H7 (cell line): ENCODE measurements at places on chromosomes 13 and 19. TPM values are rescaled to one million over a fixed set of nuclear protein-coding genes. Genes with fewer than 3 reads are reported as not detected.

The FPR2 gene
- not detected in 2 replicates for total RNA-seq

The PLK5 gene
- 0.14 and 0.18 TPM in 2 replicates for total RNA-seq

The TEKTIP1 gene
- total RNA-seq, result 1.6 TPM in 1 of 2 replicates, not detected in the other

The PNMA8A gene
- total RNA-seq, result 17.4 and 23.9 TPM in 2 replicates

The TEX29 gene
- total RNA-seq, result 0.22 TPM in 1 of 2 replicates, not detected in the other

The RFXAP gene
- 1.5 and 3.7 TPM in 2 replicates for total RNA-seq
